ENCODE measurements at places on chromosomes 3 and 15. TPM values are rescaled to one million over a fixed set of nuclear protein-coding genes. Genes with fewer than 3 reads are reported as not detected.

Gene P2RY13
- 1.1 TPM for polyA plus RNA-seq

Gene C15orf39
- 10.1 TPM for polyA plus RNA-seq

Gene CCR2
- polyA plus RNA-seq: 0.94 TPM

Gene AGTR1
- not detected for polyA plus RNA-seq

Gene PSMA4
- polyA plus RNA-seq: 211 TPM

Gene AMT
- 13.5 TPM for polyA plus RNA-seq

Gene TRA2B
- 146 TPM for polyA plus RNA-seq

Gene CDCP1
- not detected for polyA plus RNA-seq

Gene CAPN3
- 374 TPM for polyA plus RNA-seq

Gene CCDC54
- 4.4 TPM for polyA plus RNA-seq

Gene RNF13
- polyA plus RNA-seq: 45.8 TPM

Measured in muscle of arm (tissue), 14 donors.